ENCODE measurements at places on chromosomes 2 and 18.

DNA sequence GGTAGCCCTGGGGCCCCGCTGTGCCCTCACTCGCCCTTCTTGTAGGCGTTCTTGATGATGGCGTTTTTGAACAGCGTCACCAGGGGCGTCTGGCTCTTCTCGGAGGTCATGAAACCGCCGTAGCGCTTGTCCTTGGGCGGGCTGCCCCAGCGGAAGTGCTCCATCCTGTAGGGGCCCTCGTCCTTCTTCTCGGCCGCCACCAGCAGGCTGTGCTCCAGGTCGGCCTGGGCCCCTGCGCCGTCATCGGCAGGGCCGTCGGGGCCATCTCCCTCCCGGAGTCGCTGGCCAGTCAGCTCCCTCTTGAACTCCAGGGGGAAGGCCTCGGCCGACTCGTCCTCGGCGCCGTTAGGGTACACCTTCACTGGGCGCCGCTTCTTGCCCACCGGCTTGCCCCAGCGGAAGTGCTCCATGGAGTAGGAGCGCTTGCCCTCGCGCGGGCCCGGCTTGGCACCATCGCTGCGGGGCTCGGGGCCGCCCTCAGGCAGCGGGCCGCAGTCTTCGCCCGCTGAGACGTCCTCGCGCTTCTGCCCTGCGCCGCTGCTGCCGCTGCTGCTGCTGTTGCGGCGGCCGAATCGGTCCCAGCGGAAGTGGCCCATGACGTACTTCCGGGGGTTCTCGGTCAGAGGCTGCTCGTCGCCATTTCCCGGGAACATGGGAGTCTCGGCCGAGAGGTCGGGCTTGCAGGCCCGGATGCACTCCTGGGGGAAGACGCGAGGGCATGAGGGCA lies 7.2 kb downstream of the POMC start:
- peak; percentile 67 for DNase-seq

- no peak for DNase-seq
Measured at GRCh38 chr2:164688896-164689419, 67.7 kb upstream of the GRB14 start.

DNA sequence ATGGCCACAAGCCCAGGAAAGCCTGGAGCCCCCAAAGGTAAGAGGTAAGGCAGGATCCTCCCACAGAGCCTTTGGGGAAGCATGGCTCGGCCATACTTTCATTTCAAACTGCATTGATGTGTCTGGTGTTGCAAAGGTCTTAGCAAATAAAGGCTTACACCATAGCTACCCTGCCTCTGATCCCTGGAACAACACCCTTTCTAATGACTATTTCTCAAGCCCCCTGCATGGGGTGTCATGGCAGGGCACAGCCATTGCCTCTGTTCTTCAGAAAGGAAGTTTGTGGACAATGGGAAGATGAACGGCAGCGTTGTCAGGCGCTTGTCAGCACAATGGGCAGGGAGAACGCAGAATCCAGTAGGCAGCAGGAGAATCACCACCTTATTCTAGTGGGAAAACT lies 435.0 kb upstream of the SMIM21 start:
- no peak for DNase-seq

DNA sequence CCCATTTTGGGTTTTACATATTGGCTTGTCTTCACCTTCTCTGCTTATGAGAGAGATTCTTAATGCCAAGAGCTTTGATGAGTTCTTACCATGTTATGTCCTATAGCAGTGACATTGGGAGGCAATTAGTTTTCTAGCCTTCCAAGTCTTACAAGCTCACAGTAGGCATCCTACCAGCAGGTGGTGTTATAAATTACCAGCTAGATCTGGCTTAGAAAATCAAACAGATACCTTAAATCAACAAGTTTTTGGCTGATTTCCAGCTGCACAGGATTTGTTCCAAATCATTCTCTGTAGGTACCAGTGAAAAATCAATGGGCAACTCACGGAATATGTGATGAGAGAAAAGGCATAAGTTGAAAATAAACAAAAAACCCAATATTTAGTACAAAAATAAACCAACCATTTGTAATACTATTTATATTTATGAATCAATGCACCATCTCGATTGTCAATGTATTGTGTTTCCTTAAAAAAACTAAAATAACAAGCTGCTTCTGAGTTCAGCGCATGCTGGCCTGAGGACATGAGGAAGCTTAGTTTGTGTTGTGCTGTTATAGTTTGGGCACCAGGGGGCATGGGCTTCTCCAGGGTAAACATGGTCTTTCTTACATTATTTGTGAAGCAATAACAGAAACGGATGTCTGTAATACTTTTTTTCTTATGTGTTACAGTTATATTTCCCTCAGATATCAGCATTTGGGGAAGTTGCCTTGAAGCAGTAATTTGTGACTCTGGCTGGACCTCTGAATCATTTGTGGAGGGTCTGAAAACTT lies 34.1 kb upstream of the NXPH2 start:
- DNase-seq, result no peak

GRCh38 chr2:204869132-204869823 lies 324.0 kb downstream of the PARD3B start:
- DNase-seq, result peak; percentile 2

DNA sequence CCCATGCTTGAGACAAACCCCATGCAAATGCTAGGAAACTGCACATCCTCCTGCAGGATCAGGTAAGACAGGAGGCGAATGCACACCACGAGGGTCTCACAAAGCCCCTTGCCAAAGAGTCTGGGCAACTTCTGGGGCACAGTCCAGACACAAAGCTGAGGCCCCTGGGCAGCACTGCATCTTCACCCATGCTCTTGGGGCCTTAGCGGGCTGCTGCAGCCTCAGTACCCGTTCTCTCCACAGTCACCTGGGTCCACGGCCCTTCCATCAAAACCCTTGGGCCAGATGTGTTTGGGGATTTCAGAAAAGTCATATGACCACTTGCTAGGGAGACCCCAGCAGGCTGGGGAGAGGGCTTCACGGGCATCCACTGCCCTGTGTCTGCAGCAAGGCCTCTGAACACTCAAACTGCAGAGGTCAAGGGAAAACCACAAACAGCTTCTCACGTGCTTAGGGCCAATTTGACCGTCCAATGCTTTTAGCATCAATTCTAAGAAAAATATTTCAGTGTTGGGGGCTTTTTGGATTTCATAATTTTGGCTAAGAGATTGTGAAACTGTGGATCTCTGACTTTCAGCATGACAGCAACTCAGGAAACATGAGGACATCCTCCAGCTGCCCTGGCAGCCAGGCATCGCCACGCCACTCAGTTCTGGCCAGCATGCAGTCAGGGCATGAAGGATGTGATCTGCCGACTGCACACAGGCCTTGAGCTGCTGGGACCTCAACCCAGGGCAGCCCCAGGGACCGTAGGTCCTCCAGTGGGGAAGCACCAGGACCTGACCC lies 20.0 kb downstream of the PASK start:
- no peak for DNase-seq

GRCh38 chr2:26681656-26682055 lies 10.9 kb upstream of the KCNK3 start:
- no peak for DNase-seq

DNA sequence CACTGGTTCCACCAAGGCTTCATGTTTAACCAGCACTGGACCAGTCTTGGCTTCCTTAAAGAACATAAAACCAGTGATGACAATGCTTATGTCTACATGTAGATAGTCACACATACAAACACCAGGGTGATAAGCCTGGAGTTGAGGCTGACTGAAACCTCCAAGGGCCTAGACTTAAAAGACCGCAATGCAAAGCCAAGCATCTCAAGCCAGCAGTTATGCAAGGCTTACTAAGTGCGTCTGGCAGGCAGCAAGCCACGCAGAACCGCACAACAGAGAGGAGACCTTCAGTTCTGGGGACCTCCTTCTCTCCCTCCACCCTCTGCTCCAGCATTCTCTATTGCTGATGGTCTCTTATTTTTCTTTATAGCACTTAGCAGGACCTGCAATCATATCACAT lies 63.2 kb upstream of the ACAA2 start:
- DNase-seq, result no peak

DNA sequence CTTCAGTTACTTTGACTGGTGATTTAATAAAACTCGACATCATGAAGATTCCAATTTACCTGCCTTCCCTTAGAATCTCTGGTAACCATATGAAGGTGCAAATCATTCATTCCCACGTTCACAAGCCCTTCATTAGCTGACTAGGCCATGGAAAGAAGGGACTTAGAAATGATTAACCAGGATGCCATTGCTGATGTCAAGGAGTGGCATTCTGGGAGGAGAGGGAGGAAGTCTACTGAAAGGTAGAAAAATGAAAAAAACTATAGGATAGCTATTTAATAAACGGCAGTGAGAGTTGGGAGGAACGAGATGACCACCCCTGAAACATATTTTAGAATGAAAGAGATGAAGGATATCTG lies 1.4 kb downstream of the ATIC start:
- DNase-seq, result no peak

DNA sequence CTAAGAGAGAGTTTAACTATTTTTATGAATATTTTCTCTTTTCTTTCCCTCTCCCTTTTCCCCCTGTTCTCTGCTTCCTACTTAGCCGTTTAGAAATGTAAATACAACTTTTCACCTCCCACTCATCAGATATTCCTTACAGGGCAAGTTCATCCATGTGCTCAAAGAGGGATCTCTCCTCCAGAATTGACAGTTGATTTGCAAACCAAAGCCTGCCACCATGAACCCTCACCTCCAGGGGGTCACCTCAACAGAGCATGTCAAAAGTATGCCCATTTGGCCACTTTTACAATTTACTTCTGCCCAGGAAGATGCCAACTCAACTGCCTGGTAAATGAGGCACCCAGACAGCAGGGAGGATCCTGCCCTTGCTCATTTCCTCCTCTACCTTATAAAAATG lies 149.2 kb upstream of the GYPC start:
- no peak for DNase-seq

GRCh38 chr2:16247326-16248122 lies 307.2 kb downstream of the MYCN start:
- no peak for DNase-seq

DNA sequence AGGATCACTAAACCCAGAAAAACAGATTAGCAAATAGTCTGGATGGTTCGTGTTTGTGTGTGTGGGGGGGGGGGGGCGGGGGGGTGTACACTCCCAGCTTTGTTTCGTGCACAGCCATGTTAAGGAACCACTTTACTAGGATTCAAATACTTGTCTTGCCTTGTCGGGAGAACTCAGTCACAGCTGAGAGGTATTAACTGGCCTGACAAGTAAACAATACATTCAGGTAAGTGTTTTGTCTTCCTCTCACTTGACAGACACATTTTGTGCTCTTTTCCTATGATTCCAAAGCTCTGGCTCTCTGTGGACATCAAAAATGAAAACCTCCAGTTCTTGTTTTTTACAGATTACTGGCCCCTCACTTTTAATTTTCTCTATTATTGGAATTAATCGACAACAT lies 173.5 kb downstream of the LRP1B start:
- no peak for DNase-seq

DNA sequence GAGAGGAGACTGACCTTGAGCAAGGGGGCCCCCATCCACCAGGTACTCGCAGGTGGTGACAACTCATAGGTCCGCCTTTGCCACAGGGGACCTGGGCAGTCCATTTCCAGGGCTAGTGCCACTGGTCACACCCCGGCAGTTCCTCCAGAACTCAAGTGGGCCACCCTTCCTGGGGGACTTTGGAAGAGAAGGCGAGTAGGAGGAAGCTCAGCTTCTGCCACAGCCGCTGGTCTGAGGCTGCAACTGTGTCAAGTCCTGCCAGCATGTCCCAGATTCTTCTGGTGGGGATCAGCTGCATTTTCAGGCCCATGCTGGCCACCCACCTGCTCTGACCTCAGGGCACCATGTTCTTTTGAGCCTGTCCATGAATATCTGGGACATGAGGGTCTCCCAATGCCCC lies 423.9 kb upstream of the MYT1L start:
- no peak for DNase-seq

- DNase-seq, result no peak
Measured at GRCh38 chr2:57890464-57890863, 156.1 kb upstream of the VRK2 start.

GRCh38 chr18:79944126-79944731 lies 7.2 kb downstream of the SLC66A2 start:
- peak; percentile 2 for DNase-seq

- no peak for DNase-seq
Measured at GRCh38 chr2:2146969-2147900, 183.8 kb downstream of the MYT1L start.

GRCh38 chr2:222434204-222434603 lies 9.9 kb downstream of the SGPP2 start:
- DNase-seq, result no peak

GRCh38 chr2:168466190-168466737 lies 10.2 kb downstream of the CERS6 start:
- DNase-seq, result no peak

- no peak for DNase-seq
Measured at GRCh38 chr18:26802330-26803200, 62.9 kb downstream of the AQP4 start.

- peak; percentile 34 for DNase-seq
Measured at GRCh38 chr2:47664817-47665216, 118.1 kb upstream of the MSH6 start.

DNA sequence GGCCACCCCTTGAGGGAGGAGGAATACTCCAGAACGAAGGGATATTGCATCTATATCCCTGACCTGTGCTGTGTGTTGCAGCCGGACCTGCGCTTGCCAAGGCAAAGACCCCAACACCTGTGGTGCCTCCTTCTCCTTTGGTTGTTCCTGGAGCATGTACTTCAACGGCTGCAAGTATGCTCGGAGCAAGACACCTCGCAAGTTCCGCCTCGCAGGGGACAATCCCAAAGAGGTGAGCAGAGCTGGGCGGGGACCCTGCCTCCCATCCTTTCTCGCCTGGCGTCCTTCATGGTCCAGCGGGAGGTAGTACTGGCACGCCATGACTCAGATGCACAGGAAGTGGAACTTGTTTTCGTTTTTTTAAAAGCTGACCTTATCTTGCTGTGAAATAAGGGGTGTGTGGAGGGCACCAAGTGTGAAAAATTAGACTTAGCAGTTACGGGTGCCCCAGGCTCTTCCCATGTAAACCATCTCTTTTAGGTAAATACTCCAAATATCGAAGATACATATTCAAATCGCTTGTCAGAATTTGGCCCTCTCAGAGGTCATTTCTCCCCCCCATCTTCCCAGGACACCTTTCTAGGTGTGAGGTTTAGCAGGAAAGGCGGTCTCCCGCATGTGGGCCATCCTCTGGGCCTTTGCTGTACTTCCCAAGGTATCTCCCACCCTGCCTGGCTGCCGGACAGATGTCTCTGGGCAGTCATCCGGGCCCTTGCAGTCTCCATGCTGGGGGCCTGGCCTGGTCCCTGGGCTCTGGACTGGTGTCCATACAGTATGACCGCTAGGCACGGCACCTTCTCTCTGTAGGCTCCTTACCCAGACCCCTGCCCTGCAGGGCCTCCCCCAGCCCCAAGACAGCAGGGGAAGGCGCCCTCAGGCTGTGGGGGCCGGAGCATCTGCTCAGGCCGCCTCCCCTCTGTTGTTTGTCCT lies 57.6 kb downstream of the BOLA3 start:
- no peak for DNase-seq

DNA sequence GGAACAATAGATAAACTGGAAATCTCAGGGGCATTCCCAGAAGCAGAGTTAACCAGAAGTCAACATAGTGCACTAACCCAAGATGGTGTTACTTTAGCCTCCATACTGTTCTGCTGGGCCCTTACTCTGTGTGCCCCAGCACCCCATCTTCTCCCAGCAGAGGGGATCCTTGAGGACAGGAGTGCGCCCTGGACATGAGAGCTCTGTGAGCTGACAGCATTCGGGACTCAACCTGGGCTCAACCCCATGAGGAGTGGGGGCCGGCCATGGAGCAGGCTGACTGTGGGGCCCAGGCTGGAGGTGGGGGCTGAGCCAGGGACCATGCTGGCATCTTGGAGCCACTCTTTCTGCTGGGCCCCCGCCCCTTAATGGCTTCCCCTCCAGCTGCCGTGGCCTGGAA lies 156.3 kb upstream of the HS6ST1 start:
- DNase-seq, result no peak

Measured in thyroid gland (tissue), 4 donors.